ENCODE measurements at places on chromosomes 6 and 20.

DNA sequence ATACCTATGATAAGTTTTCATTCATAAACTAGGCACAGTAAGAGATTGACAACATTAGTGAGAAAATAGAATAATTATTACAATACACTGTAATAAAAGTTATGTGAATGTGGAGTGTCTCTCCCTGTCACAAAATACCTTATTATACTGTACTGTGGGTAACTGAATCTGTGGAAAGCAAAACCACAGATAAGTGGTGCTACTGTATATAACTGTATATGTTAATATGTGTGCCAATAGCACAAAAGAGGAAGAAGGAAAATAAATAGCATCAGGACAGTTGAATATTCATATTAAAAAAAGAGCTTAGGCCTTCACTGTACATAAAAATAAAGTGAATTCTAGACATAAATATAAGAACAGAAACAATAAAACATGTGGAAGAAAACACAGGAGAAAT, 243.5 kb downstream of the CDKAL1 start:
- DNase-seq = no peak

DNA sequence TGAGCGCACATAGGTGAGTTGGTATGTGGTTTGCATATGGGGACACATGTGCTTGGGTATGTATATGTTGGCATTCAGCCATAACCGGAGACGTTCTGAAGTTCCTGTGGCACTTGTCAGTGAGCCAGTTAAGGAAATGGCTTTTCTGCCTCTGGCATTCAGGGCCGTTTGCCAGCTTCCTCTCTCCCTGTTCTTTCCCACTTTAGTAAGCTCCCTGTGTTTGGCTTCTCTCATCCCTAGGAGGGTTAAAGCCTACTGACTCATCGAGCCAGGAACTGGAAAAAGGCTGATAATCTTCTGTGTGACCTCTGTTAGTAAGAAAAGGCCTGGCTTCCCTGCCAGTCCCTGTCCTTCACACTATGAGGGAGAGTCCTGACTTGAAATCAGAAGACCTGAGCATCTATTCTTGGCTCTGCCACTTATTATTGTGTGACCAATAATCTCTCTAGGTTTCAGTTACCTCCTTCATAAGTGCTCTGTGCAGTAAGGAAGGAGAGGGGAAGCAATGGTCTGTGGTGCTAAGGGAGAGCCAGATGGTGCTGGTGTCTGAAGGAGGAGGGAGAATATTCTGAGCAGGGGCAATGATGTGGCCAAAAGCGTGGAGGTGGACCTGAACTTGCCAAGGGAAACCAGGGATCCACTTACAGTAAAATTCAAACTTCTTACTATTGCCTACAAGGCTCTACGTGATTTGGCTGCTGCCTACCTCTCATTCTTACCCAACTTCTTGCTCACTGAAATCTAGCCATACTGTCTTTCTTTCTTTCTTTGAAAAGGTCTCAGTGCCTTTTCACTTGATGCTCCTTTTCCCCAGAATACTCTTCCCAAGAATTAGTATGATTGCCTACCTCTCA, 31.4 kb downstream of the ACSS2 start:
- DNase-seq = no peak

GRCh38 chr6:18400831-18401446, 13.8 kb downstream of the RNF144B start:
- no peak for DNase-seq

DNA sequence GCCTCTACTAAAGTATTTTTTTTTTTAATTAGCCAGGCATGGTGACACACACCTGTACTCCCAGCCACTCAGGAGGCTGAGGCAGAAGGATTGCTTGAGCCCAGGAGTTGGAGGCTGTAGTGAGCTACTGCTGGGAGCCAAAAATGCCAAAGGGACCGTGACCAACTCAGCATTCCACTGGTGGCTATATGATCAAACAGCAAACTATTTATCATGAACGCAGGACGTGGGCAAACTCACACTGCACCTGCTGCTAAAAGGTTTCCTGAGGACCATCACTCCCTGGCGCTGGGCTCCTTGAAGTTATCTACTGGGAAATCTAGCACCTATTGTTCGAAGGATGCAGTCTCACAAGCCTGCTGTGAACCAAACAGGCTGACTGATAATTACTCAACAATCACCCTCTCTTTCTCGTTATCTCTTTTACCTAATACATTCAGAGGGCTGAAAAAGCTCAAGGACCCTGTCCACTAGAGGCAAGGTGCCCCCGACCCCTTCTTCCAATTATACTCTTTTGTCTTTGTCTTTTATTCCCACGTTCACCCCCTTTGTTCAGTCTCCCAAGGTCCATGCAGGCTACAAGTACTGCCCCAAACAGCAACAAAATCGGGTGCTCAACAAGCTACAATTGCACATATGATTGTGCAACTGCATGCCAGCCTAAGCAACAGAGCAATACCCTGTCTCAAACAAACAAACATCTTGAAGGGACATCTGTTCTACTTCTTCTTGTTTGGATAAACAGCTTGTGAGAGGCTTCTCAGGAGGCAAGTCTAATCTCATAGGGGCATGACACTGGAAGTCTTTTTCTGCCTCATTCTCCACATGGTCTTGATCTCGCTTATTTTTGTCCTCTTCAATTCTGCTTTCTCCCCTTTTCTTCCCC, 47.7 kb upstream of the PLN start:
- DNase-seq = no peak

- no peak for DNase-seq
Measured at GRCh38 chr6:62391358-62391757, 105.3 kb upstream of the KHDRBS2 start.

DNA sequence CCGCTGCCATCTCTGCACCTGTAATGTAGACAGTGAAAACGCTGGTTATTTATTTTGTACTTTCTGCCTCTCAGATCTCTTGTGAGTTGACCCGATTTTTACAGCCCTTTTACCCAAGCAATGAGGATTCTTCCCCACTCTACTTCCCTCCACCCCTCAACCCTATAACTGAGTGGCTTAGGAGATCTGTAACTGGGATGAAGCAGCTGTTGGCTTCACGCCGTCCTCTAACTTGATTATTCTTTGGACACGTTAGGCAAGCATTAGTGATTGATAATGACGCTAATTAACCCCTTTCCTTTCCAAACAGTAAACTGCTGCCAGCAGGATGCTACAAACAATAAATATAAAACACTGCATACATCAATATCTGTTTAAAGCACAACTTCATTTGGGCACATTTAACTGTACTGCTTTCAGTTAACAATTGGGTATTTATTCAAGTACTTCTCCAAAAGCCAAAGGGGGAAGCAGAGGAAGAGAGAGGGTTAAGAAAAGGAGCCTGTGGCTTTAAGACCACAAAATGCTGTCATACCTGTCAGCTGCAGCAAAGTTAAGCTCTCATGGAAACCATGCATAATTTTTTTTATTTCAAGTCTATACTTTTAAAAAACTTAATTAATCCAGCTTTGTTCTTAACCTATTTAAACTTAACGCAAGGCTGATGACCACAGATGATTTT, 21.2 kb downstream of the TFAP2A start:
- DNase-seq = no peak

GRCh38 chr6:42522036-42522435, 41.8 kb upstream of the UBR2 start:
- DNase-seq = no peak

GRCh38 chr6:52815167-52816092, 11.8 kb upstream of the GSTA1 start:
- DNase-seq = peak; percentile 52

- DNase-seq = no peak
Measured at GRCh38 chr6:46510651-46511050, 19.4 kb upstream of the RCAN2 start.

- DNase-seq = no peak
Measured at GRCh38 chr6:129747588-129748112, 37.7 kb upstream of the ARHGAP18 start.

DNA sequence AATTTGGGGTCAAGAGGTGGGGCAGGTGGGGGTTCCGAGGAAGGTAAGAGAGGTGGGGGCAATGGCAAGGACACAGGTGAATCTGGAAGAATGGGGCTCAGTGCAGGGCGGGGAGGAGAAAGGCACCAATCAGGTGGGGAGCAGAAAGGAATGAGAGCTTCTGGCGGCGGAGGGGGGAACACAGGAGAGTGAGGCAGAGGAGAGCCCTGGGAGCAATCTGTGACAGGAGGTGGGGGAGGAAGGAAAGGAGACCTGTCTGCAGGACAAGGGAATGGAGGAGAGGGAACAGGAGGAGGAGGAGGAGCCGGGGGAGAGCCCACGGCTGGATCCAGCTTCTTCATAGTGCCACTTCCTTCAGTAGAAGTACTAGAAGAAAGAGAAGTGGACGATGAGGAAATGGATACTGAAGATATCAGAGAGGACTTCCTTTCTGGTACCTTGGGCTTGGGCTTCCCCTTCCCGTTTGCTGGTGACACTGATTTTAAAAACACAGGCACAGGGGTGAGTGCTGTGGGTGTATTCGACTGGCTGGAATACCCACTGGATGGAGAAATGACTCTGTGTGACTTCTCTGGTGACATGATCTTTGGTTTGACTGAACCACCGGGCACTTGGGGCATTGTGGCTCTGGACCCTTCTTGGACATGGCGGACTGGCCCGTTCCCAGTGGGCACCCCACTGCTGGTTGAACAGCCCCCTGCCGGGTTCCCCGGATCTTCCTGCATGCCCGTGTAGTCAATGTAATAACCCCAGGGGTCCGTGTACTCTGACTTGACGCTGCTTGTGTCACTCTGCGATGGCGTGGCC, 27.4 kb downstream of the HEBP2 start:
- DNase-seq = no peak

- DNase-seq = no peak
Measured at GRCh38 chr20:46741924-46742668, 32.6 kb downstream of the SLC2A10 start.
